ENCODE measurements at places on chromosomes 3 and 15.

DNA sequence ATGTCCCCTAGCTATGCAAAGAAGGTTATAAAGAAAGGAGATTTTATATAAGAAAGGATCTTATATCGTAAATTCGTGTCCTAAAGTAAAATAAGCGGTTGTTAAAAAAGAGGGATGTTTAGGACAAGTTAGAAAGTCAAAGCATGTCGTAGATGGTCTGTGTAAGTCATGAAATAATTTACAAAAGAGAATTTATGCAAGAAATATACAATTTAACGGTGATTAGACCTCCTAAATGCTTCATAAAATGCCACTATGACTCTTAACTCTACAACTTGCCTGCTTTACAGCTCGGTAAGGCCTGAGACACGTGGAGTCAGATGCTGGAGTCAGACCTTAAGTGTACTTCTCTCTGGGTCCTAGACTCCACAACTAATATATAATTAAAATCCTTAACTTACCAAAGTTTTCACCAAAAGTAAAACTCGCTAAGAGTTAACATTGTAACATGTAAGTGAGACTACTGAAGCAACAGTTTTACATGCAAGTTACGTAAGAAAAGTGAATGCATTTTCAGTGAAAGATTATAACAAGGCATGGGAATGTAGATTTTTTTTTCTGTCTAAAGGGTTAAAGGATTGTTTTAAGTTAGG, 13.3 kb upstream of the SRPRB start:
- no peak for DNase-seq

- no peak for DNase-seq
Measured at GRCh38 chr3:190849607-190850006, 12.9 kb downstream of the GMNC start.

DNA sequence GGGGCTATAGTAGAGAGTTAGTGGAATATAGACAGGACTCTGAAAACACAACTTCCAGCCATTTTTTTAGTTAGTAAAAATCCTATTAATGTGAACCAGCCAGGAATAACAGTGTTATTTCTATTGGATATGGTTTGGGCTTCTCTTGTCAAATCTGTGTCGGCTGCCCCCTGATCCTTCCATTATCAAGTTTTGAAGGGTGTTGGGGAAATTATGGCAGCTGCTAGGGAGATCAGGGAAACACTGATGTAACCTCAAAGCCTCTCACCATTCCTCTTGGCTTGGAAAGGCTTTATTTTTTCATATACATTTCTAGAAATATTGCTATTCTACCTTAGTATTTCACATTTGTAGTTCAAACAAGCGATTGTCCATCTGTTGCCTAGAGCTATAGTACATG, 293.7 kb upstream of the TPRG1 start:
- no peak for DNase-seq

GRCh38 chr3:40580494-40581091, 55.8 kb downstream of the ZNF621 start:
- peak; percentile 42 for DNase-seq

- DNase-seq, result no peak
Measured at GRCh38 chr15:86741917-86742316, 662.2 kb downstream of the AGBL1 start.

DNA sequence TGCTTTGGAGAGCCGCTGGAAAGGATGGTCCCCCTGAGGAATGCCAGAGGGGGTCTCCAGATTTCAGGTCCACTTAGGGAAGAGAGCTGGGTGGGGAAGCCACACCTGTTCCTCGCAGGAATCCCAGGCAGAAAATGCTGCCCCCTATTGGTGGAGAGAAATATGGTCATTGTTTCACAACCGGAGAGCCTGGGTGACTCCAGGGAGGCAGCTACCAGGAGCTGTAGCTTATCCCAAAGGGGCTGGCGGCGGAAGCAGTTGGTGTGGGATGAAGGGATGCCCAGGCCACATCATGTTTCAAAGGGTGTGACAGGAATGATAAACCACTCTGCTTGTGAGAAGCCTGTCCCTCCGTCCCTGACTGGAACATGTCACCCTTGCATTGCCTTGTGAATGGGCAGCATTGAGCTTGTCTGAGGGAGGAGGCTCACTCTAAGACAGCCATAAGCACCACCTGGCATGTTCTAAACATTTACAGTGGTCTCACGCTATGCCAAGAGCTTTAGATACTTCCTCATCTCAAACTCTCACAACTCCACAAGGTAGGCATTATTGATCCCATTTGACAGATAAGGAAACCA, 34.5 kb downstream of the POMGNT2 start:
- DNase-seq, result no peak

- DNase-seq, result no peak
Measured at GRCh38 chr3:69408542-69408941, 22.7 kb upstream of the FRMD4B start.

Data from fibroblast of skin of left quadriceps (primary cell).